Stimulated activated CD4-positive, alpha-beta T cell treated with anti-CD3 and anti-CD28 coated beads, Interleukin-4, amount 100 ng/mL, for 4 hours (primary cell): ENCODE measurements at places on chromosomes 3 and 15.

DNA sequence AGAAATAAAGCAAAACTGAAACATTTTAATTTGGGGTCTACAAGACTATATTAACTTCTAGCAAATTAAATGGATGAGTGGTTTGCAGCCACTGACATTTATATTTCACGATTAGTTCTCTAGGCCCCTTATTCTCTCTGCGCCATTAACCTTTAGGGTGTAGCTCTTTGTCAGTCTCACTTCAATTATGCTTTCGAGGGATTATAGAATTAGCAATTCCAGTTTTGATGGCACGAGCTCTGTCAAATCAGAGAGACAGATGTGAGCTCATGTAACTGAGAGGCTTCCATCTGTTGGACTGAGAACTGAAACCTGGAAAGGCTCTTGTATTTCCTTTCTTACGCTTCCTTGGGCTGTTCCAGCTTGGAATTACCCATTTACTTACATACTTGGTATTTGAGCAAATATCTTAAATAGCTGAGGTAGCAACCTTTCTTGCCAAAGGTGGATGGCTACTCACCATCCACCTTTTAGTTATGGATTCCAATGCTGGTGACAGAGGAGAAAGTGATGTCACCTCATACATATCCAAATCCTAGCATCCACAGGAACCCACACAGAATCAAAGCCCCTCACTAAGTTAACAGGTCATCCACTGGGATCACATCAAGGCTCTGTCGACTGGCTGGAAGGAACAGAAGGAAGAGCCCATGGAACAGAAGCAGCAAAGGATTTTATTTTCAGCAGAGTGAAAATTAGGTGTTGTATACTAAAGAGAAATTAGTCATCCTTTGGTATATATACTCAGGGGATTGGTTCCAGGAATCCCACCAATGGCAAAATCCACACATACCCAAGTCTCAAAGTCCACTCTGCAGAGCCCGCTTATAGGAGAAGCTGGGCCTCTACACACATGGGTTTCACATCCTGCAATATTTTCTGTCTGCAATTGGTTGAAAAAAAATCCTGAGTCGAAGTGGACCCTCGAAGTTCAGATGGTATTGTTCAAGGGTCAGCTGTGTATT lies 20.8 kb downstream of the VGLL4 start:
- no peak for DNase-seq

DNA sequence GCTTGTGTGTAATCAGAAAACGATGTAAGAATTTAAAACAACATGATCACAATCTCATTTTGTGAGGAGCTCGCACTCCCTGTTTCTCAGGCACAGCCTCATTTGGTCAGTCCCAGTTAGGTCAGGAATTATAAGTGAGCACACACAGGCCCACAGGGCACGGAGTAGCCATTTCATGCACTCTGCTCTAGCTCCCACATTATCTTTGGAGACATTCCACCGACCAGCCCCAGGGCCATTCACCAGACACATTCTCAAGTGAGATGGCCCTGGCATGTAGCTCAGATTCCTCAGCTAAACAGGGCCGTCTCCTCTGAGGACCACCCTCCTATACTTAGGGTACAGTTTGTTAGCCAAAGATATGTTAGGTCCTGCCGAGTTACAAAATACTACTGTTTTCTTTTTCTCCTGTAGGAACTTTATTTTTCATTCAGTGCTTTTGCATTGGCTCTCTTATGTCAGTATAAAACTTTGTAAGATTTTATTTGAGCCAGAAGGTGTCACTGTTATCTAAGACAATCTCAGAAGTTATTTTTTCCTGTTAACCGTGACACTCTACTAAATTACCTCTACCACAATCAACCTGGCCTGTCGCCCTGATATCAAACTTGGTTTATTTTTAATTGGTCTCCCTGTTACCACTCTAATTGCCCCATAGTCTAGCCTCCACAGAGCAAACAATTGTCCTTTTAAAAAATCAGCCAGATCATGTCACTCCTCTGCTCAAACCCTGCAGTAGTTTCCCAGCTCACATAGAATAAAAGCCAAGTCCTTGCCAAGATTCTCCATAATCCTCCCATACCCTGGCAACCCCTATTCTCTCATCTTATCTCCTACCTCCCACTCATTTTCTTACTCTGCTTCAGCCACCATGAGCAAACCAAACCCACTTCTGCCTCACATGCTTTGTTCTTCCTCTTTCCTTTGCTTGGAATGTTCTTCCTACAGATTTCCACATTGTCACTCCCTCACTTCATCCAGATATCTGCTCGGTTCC lies 105.7 kb downstream of the PPP2R3A start:
- DNase-seq, result no peak

DNA sequence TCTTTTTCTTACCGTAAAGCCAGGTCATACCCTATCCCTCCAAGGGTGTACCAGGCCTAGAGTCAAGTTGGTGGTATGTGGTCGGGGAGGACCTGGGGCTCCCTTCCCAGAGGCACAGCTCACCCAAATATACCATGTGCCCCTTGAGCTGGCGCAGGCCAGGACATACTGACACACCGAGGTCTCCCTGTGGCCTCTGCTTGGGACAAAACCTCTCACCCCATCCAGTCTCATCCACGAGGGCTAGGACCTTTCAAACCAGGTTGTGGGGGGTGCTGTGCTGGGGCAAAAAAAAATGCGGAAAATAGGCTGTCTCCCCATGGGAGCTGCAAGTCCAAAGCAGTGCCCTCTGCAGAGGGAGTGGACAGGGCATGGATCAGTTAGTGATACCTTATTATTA lies 22.8 kb downstream of the PTH1R start:
- DNase-seq, result no peak

GRCh38 chr3:55406696-55407425 lies 80.2 kb downstream of the WNT5A start:
- DNase-seq, result no peak

DNA sequence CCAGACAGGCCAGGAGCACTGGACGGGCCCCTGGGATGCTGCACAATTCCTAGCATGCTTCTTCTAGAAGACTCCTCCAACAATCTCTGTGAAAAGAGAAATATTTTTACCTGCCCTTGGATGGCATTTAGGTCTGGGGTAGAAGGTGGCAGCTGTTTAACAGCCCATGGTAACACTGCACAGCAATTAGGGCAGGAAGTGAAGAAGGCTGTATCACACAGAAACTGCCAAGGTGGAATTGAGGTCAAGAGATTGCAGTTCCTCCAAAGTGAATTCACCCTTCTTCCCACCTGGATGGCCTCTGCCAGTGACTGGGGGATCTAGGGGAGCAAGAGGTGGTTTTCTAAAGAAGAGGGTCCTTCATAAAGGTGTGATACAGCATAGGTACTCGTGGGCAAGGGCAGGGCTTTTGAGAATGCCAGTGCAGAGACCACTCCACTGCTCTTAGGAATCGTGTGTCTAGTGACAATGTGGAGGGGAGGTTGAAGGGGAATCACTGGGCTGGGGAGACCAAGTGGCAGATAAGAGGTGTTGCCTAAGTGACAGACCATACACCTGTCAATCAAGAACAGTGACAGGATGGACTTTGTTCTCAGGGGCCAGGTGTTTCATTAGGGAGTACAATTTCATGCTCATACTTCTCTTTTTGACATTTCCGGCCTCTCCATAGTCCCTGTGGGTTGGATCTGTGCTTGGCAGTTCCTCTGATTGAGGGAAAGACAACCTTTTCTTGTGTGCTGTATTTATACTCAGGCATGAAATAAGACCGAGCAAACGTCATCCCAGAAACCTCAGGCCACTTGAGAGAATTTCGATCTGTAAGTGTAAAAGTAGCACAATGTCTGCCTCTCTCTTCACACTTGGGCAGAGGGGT lies 83.5 kb upstream of the BCL6 start:
- no peak for DNase-seq
